OCI-LY7 (cell line): ENCODE measurements at places on chromosomes 6 and 20.

DNA sequence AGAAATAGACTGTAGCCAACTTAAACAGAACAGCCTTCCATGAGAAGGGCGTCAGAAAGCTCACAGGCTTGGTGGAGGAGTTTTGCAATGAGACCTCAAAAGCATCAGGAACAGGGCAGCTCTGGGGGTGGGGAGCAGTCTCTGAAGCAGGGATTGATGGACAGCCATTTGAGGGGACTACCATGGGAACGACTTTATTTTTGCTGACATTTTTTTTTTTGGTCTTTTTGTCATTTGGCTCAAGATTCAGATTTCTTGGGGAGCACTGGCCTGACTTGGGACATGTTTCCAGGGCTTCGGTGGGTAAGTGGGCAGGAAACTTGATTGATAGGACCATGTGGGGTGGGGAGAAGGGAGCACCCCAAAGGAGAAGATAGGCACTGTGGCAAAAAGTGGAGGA is 32.1 kb upstream of the SCP2D1 start:
- DNase-seq, result no peak

- no peak for DNase-seq
Measured at GRCh38 chr6:106279179-106279578, 46.4 kb downstream of the ATG5 start.

DNA sequence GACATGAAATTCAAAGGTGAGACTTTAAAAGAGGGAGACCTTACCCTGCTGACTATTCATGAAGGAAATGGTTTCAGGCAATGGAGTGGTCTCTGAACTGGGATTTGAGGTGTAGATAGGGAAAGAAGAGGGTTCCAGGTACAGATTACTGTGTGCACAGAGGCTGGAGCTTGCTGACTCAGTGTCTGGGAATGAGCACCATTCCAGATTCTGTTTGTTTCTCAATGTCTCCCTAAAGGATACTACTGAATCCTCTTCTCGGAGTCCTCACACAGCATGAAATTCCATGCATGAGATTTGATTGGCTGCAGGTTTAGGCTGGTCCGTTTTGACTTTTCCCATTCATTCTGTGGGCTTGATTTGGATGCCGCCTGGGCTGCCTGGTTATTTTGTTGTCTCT is 49.0 kb downstream of the PPP1R14C start:
- no peak for DNase-seq

DNA sequence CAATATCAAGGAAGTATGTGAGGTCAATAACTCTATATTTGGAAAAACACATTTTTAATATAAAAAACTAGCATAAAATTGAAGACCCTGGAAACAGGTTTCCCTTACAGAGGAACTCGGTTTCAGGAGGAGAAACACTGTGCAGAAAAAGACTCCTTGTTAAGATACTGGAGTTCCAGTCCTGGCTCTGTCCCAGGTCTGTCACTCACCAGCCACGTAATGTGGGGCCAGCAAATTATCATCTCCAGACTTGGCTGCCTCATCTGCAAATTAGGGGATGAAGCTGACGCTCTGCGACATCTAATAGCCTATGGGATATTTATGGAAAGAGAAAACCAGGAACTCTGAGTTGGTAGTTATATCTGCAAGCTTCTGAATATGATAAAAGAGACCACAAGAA is 702.7 kb downstream of the EPHA7 start:
- no peak for DNase-seq

DNA sequence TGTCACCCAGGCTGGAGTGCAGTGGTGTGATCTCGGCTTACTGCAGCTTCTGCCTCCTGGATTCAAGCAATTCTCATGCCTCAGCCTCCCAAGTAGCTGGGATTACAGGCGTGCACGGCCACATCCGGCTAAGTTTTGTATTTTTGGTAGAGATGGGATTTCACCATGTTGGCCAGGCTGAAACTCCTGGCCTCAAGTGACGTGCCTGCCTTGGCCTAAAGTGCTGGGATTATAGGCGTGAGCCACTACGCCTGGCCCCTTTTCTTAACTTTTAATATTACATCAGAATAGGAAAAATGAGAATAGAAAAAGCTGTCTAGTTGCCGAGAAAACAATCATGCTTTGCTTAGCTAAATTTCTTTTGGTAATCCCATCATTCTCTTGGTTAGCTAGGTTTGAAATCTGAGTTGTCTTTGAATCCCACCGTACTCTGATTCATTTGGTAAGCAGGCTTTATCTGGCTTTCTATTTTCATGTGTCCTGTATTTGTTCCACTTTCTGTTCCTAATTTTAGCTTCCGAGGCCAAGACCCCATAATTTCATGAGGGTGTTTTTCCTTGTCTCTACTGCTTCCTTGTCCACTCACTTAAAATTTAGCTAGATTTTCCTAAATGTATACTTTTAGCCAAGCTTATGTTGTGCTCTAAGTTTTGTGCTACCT is 83.5 kb downstream of the NCOA3 start:
- DNase-seq, result no peak

DNA sequence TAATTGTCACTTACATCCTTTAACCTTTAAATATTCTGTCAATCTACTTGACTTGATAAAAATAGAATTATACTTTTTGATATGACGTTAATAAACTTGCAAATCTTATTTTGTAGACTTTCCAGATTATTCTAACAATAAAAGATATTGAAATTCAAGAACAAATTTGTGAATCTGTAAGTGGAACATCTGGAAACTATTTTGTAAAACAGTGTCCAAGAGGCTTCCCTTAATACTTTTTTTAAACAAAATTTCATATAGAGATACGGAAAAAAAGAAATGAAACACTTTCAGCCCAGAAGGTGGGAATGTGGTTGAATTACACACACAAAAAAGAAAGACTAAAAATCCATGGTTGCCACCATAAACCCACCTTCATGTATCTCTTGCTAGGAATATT is 174.4 kb downstream of the COL19A1 start:
- DNase-seq, result no peak

DNA sequence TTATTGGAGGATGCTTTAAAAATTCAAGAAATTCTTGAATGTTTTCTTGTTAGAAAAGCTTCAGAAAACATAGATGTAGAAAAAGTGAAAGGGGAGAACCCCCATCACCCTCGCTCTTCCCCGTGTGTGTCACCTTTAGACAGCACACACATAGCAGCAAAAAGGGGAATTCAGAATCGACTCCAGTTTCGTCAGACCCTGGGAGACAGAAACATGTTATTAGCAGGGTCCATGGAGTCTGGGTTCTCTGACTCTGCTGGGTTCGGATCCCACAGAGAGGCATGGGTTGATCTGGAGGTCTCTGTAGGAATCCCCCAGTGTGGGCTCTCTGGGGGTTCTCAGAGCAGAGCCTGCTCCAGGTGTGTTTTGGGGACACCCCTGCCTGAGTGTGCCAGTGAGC is 43.7 kb downstream of the ARHGAP40 start:
- no peak for DNase-seq

DNA sequence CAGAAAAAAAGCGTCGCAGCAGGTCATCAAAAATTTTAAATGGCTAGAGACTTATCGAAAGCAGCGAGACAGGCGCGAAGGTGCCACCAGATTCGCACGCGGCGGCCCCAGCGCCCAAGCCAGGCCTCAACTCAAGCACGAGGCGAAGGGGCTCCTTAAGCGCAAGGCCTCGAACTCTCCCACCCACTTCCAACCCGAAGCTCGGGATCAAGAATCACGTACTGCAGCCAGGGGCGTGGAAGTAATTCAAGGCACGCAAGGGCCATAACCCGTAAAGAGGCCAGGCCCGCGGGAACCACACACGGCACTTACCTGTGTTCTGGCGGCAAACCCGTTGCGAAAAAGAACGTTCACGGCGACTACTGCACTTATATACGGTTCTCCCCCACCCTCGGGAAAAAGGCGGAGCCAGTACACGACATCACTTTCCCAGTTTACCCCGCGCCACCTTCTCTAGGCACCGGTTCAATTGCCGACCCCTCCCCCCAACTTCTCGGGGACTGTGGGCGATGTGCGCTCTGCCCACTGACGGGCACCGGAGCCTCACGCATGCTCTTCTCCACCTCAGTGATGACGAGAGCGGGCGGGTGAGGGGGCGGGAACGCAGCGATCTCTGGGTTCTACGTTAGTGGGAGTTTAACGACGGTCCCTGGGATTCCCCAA is at the start of gene EEF1A1:
Gene EEF1A1 (minus strand): TSS at position 345 of the 663 bp plus-strand sequence. CDS start 1,006 bp downstream, outside the sequence.
- peak; percentile 99 for DNase-seq

DNA sequence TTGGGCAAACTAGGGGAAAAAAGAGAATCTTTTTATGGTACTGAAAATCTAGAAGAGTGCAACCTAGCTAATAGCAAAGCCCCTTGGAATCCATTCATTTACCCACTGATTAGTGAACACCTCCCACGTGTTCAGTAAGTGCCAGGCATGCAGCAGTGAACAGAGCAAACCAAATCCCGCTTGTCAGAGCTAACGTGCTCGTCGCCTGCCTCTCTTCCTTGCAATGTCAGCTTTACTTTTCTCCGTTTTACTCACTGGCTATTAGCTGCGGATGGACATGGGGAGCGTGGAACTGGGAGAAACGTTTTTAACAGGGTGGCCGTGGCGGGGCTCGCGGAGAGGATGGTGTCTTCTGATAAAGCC is 120.4 kb downstream of the SYNDIG1 start:
- no peak for DNase-seq

DNA sequence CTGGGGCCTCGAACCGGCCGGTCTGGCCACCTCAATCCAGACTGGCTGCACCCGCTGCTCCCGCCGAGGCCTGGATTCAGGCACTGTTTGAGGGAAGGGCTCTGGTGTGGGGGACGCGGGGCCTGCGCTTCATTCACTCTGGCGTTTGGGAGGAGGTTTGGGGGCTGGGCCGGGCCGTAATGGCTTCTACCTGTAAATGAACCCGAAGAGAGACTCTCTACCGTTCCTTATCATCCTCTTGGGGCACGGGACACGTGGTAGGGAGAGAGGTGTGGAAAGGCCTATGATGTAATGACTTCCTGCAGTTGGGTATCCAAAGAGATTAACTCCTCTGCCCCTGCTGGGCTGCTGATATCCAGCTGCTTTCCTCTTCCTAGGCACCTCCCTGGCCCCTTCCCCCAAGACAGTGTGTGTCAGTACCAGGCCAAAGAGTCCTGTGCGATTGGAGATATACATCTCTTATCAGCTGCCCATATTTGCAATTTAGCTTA is 1.8 kb downstream of the FOXO3 start:
- no peak for DNase-seq

GRCh38 chr6:3962291-3963280 is 113.4 kb downstream of the FAM50B start:
- no peak for DNase-seq

DNA sequence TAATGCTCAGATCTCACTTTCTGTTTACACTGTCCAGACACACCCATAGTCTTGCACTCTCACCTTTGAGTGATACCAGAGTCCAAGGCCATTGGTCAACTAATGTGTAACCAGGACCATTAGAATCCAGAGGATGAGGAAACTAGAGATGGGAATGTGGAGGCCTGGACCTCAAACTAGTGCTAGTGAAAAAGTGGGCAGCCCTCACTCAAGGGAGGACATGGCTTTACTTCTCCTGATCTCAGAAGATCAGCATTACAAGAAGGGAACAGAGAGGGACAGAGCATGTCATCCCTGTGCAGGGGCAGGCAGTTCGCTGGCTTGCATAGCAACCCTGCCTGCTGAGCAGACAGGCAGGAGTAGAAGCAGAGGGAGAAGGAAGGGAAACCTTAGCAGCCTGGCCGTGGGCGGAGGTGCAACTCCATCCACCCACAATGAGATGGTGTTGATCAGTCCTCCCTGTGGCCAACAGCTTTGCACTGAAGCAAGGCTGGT is 22.6 kb upstream of the XRN2 start:
- DNase-seq, result no peak

- no peak for DNase-seq
Measured at GRCh38 chr6:75604294-75604693, 2.6 kb downstream of the SENP6 start.

DNA sequence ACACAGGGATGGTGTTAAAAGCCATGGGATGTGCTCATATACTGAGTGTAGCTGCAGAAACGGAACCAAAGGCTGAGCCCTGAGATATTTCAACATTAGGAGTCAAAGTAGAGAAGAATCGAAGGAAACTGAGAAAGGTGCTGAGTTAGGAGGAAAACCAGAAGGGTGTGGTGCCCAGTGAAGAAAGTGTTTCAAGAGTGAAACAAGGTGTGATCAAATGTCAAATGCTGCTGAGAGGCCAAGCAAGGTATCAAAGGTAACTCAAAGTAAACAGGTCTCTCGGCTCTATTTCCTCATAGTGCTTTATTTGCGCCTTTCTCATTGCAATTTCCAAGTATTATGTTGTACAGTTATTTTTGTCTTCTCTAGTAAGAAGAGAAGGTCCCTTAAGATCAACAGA is 94.1 kb downstream of the PRDM1 start:
- DNase-seq, result no peak

- no peak for DNase-seq
Measured at GRCh38 chr6:129920103-129920798, 59.1 kb upstream of the TMEM244 start.

DNA sequence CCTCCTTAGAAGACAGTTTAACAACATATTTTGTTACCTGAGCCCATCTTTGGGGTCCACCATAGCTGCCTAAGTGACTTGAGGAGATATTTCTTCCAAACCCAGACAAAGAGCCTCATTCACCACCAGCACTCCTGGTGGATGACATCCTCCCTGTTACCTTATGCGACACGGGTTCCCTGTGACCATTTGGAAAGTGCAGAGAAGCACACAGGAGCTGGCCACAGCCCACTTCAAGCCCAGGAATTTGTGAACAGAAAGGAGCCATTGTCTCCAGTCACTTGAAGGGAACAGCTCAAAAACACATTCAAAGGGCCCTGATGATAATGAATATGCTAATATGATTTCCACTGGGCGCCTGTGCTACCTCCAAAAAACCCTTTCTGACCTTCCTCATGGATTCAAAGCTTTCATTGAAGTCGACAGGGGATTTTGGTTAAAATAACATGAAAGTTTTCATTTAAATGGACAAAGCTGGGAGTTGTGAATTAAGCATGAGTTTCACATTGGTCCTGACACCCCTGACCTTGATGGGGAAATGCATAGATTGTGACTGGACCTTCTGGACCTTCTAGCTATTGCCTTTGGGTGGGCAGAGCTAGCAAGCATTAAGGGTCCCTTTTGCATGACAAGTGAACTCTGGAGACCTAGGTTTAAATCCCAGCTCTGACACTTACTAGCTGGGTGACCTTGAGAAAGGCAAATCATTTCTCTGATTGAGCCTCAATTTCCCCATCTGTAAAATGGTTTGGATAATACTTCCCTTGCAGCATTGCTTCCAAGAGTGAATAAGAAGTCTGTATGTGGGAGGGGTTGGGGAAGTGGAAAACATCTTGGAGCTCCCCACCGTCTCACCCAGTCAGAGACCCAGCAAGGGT is 83.3 kb upstream of the SIRPA start:
- no peak for DNase-seq
